ENCODE measurements at places on chromosomes 2 and 18. TPM values are rescaled to one million over a fixed set of nuclear protein-coding genes. Genes with fewer than 3 reads are reported as not detected.

- no peak for DNase-seq
Measured at GRCh38 chr2:6196449-6196848, 504.3 kb downstream of the SOX11 start.

DNA sequence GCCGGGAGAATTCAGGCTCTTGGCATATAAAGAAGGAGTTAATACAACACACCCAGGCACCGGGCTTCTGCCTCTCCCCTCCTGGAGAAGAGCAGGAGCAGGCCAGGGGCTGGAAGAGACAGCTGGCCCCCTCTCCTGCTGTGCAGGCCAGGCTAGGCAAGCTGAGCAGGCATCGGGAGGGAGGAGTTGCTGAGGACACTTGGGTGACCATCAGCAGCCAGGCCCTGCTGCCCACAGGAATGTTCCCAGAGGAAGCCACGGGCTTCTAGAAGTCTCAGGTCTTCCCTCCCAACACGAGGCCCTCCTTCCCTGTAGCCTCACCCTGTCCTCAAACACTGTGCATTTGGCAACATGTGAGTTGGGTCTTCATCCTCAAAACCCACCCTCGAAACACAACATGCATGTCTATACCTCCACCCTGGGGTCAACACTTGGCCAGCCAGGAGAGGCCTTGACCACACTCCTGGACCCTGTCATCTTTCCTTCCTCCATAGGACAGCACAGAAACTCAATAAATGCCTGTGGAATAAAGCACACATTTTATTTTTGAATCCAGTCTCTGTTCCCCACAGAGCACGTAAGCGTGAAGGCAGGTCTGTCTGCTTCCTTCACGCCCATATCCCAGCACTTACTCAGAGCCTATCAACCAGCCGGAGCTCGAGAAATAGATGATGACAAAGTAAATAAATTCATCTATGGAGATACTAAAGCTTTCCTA lies 433.8 kb upstream of the ID2 start:
- DNase-seq: peak; percentile 49

DNA sequence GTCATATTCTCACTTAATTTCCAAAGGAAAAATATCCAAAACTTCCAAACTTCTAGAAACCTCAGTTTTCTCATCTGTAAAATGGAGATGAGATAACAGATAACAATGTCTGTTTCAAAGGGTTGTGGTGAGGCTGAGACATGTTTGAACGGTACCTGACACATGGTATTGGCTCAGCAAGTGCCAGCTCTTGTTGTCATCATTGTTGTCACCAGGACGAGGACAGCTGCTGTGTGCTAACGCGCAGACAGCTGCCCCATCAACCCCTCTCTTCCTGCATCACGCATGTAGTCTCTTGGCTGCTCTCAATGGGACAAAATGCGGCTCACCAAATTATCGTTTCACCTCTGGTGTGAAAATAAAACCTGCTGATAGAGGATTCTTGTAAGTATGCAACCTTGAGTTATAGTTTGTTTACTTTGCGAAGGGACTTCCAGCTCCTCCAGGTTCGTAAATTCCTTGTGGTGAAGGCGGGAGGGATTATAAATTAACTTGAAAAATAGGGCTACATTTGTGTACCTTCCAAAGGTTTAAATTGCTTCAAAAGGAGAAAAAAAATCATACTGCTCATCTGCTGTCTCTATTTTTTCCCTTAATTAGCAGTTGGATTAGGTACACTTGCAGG lies 605.4 kb downstream of the BCL11A start:
- DNase-seq: no peak

- DNase-seq: peak; percentile 10
Measured at GRCh38 chr18:55775972-55776371, 188.0 kb upstream of the TCF4 start.

DNA sequence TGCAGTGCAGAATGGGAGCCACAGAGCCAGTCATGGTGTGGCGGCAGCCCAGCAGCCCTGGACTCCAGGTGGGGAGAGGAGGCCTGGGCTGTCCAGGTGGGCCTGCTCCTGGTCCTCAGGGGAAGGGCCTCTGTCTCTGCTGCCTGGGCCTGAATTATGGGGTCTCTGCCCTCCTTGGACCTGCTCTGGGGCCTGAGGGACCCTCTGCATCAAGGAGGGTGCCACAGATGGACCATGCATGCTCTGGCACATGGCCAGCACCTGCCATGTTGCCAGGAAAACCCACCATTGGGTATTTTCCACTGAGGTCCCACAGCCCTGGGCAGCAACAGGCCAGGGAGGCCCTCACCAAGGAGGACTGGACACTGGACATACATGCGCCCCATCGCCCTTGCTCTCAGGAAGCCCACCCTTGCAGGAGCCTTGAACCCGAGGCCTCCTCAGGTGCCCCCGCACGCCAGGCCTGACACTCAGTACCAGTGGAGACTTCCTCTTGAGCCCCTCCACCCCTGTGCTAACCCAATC lies 107.1 kb downstream of the NDUFA10 start:
- DNase-seq: no peak

- no peak for DNase-seq
Measured at GRCh38 chr2:39455826-39456225, 18.7 kb upstream of the MAP4K3 start.

DNA sequence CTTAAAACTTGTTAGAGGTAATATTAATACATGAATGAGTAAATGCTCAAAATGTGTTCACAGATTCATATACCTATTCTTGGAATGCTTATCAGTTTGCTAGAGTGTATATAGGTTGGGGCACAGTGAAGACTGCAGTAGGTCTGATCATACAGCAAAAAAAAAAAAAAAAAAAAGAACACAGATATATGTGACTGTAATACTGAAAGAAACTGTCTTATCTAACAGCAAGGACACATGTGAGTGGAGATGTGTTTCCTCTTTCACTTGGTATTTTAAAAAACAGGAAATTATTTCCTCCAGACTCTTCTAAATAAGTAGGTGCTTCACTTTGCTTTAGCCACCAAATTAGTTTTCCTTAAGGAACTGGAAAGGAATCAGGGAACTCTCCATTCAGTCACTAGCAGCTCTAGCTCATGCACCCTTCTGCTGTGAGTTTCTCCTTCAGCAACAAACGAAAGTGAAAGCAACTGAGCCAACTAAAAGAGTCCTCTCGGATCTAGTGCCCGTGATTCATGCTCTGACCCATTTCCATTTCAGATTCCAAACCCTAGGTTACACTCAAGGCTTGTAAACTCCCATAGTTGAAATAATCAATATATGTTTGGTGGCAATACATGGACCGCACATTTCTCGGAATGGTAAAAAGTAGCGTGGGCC lies 98.5 kb downstream of the DSEL start:
- DNase-seq: peak; percentile 85

- peak; percentile 34 for DNase-seq
Measured at GRCh38 chr18:34592961-34593382, 117.1 kb upstream of the DTNA start.

- DNase-seq: peak; percentile 52
Measured at GRCh38 chr2:113234721-113235346, 43.9 kb downstream of the PAX8 start.

DNA sequence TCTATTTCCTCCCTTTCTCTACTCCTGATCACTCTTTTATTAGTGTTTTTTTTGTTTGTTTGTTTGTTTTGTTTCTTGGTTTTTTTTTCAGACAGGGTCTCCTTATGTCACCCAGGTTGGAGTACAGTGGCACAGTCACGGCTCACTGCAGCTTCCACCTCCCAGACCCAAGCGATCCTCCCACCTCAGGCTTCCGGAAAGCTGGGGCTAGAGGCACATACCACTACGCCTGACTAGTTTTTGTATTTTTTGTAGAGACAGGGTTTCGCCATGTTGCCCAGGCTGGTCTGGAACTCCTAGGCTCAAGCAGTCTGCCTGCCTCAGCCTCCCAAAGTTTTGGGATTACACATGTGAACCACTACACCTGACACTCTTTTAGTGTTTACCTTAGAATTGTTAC lies 122.3 kb downstream of the ATL2 start:
- no peak for DNase-seq

DNA sequence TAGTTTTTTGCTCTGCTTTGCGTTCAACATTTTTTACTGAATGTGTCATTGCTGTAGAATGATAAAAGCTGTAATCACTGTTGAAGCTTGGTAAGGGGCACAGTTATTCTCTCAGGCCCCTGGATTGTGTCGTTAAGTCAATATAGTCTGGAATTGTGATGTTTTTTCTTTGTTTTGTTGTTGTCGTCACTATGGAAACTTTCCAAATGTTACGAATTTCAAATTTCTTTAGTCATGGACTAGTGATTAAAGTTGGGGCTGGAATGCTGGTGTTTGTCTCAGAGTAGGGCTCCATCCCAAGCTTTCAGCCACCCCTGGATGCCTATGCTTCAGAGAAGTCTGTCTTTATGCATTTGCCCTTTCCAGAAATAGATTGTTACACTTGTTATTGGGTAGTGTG lies 287.2 kb downstream of the CDH19 start:
- DNase-seq: no peak

DNA sequence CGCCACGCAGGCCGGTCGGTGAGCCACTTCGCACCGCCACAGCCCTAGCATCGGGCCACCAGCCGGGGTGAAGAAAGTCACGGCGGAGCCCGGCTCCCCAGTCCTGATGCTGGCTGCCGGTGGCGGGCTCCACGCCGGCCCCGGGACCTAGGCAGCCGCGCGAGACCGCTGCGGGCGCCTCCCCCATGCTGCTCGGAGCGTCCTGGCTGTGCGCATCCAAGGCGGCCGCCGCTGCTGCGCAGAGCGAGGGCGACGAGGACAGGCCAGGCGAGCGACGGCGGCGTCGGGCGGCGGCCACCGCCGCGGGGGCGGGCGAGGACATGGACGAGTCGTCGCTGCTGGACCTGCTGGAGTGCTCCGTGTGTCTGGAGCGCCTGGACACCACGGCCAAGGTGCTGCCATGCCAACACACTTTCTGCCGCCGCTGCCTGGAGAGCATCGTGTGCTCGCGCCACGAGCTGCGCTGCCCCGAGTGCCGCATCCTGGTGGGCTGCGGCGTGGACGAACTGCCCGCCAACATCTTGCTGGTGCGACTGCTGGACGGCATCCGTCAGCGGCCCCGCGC lies 433 bp downstream of the SH3RF3 start:
- peak; percentile 39 for DNase-seq

GRCh38 chr18:63307551-63308200 lies 11.9 kb downstream of the BCL2 start:
- DNase-seq: peak; percentile 19

- DNase-seq: no peak
Measured at GRCh38 chr2:233303252-233303651, 4.4 kb upstream of the SAG start.

DNA sequence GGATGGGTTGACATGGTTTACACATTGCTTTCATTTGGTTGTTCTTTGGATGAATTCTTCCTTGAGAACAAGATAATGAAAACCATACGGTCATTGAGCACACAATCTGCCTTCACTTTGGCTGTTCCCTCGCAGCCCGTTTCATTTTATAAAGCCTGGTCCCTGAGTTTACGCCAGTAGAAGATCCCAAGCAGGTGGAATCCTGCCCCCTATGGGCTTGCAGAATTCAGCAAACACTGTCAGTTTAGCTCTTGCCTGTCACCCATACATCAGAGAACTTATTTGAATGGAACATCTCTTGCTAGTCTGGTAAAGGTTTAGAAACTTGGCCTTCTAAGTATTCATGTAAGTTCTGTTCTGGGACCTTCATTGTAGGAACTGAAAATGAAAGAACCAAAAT lies 666.4 kb upstream of the ZEB2 start:
- peak; percentile 65 for DNase-seq

DNA sequence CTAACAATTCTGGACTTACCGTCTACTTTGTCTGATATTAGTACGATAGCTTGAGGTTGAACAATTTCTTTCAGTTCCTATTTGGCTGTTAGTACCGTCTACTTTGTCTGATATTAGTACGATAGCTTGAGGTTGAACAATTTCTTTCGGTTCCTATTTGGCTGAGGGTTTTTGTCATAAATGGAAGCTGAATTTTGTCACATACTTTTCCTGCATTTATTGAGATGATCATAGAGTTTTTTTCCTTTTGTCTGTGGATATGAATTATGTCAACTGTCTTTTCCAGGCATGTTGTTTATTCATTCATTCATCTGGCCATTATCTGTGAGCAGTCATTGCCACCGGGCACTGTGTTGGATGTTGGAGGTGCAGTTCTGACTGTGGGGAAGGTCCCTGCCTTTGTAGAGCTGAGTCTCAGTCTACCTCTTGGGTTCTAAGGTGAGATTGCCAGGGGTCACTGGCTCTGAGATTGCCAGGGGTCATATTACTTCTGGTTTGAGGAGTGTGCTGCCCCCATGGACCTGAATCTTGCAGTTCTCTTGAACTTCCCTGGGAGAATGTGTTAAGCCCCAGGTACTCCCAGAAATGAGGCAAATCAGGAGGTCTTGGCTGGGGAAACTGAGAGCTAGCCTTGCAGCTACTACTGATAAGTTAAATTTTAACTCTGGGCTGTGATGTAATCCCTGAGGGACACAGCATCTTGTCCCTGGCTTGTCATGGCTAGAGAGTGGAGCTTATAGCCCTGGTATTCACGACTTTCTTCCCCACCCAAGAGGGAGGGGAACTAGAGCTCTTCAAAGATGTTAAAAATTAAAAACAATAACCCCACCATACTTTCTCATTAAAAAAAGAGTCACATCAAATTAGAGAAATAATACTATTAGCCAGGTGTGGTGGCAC lies 89.1 kb upstream of the MBOAT2 start:
- no peak for DNase-seq

DNA sequence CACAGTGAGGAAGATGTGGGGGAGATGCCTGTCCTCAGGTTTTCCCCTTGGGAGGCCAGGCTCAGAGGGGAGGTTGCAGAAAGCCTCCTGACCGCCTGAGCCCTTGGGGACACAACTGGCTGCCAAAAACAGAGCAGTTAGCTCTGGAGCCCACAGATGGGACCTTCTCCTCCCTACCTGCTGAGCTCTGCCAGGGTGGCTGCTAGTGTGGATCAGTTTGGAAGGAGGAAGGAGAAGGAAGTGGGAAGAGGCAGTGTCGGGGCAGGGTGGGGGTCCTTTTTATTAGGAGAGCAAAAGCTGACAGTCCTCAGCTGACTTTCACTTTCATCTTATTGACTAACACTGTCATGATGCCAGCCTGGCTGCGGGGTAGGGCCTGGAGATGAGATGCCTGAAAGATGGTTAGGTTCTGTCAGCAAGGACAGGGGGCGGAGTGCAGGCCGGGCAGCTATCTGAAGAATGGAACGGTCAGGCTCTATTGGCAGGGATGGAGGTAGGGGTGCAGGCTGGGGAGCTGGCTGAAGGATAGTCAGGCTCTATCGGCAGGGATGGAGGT lies 188.5 kb upstream of the HDAC4 start:
- DNase-seq: no peak

- no peak for DNase-seq
Measured at GRCh38 chr2:219128396-219128795, 32.2 kb downstream of the NHEJ1 start.

GRCh38 chr2:85318222-85319074 lies 9.3 kb downstream of the TGOLN2 start:
- DNase-seq: peak; percentile 84

GRCh38 chr2:232460171-232460570 lies 4.2 kb downstream of the ALPI start:
- no peak for DNase-seq

ZBTB7C gene
- 0.12 TPM for total RNA-seq

HOXD3 gene
- 1.6 TPM for total RNA-seq

GPR35 gene
- total RNA-seq: 0.12 TPM

TLX2 gene
- 4.2 TPM for total RNA-seq

NYAP2 gene
- total RNA-seq: not detected

All from RPMI7951 (cell line).